DMS79 treated with DMSO at 0.1 percent for 48 hours (cell line): ENCODE measurements at places on chromosomes 3 and 15.

GRCh38 chr3:11948866-11949265 is 55.3 kb upstream of the SYN2 start:
- no peak for DNase-seq

DNA sequence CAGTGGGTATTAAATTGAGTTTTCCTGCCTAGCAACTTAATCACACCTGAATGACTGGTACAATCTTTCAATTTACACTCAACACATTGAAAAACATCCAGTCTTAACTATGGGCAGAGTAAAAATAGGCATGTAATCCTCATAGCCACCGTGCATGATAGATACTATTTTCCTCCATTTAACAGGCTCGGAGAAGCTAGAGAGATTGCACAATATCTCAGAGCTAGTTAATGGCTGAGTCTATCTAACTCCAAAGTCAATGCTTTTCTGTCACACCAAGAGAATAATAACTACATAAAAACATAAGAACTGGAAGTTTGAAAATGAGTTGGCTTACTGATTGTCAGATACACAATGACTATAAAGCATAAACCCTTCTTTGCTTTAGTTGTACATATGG is 36.8 kb downstream of the LSAMP start:
- DNase-seq: no peak

- DNase-seq: no peak
These were observed 91.0 kb upstream of the LINGO1 start for GRCh38 chr15:77723756-77724155.

GRCh38 chr3:120114981-120115380 is 20.7 kb upstream of the GSK3B start:
- no peak for DNase-seq

- DNase-seq: no peak
These were observed 27.9 kb downstream of the FBXO45 start for GRCh38 chr3:196596355-196596754.

DNA sequence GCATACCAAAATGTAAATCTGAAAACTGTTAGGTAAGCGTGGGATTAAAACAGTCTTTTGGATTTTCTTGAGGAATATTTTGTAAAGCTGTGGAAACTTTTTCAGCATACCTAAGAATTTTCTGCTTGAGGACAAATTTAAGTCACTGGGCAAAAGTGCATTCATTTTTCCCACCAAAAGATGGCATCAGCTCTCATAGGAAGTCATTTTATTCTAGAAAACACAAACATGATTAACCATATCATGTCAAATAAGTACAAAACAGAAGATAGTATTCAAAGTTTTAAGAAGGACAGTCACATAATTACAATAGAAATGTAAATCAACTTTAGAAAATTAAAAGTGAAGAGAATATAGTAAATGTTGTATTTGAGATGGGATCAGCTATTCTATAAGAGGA is 63.5 kb downstream of the SLC49A4 start:
- peak; percentile 17 for DNase-seq
